ENCODE measurements at places on chromosomes 6 and 20.

DNA sequence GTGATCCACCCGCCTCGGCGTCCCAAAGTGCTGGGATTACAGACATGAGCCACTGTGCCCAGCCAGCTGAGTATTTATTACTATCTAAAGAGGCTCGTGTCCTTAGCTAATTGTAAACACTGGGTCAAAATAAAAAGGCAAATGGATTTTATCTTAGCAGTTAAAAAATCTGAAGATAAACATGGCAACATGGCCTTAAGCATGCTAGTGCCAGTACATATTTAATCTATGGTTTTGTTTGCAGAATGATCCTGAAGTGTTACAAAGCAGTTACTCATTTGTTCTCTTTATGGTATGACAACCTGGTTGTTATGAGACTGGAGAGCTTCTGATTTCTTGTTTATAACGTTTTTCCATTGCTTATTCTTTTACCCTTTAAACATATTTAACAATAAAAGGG lies 3.9 kb upstream of the KIAA0408 start:
- DNase-seq: no peak

DNA sequence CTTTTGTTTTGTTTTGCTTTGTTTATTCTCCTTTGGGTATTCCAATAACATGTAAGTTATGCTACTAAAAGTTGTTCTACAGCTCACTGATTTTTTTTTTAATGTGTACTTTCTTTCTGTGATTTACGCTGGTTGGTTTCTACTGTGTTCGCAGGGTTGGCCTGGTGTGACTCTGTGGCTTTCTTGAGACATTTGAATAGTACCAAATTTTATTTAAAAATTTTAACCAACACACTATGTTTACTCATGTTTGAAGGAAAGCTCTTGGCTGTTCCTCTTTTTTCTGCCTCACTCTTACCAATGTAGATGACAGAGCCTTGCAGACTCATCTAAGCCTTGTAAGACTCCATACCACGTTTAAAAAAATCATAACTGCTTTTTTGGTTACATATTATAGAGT lies 1784.9 kb upstream of the DEFB115 start:
- DNase-seq: no peak

GRCh38 chr6:133610971-133611370 lies 277.9 kb upstream of the TCF21 start:
- DNase-seq: no peak

- DNase-seq: no peak
Measured at GRCh38 chr6:108009894-108010293, 51.9 kb upstream of the SEC63 start.

DNA sequence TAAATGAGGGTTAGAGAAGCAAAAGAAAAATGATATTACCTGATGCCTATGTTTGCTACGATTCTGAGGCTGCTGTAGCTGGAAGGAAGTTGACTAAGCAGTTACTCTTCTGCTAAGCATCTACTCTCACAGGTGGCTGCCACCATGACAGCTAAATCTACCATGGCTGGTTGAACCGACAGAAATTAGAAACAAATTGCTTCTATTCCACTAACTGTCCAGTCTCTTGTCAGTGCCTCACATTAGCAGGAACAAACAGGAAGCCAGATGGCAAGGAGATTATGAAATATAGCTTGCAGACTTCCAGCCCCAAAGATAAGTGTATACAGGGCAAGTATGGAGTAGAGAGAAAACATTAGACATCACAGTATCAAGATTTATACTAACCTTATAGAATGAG lies 59.4 kb upstream of the TMEM200A start:
- no peak for DNase-seq

DNA sequence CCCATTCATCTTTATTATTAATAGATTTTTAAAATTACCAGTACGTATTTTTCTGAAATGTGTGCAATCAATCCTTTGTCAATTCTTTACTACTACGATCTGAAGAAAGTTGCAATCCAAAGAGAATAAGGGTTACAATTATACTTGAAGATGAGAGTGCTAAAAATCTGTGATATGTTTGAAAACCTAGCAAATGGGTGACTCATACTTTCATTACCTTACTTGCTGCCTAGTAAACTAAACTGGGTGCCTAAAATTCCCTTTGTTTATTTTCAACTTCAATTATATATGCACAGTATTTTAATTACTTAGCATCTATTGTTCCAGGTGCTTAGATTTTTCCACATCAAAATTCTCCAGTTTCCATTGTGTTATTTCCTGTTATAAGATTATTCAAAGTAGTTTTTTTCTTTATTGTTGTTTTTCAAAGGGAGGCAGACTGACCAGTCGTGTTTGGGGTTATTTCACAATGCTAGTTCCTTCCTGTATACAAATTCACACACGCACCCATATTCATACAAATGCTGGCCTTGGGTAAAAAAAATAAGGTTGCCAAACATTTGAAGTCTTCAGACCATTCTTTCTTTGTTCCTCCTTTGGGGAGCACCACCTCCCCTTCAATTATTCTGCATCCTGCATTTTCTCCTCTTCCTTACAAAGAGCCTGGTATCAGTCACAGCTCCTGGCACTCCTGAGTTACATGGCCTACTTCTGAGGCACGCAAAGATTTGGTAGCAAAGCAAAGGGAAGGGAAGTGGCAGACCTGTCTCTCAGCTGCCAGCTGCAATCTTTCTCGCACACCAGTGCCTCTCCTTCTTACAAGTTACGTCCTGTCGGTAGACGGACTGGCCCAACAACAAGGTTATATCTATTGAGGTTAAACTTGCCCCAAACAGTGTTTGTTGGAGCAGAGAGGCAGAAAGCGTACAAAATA lies 16.2 kb upstream of the FAM135A start:
- DNase-seq: no peak

DNA sequence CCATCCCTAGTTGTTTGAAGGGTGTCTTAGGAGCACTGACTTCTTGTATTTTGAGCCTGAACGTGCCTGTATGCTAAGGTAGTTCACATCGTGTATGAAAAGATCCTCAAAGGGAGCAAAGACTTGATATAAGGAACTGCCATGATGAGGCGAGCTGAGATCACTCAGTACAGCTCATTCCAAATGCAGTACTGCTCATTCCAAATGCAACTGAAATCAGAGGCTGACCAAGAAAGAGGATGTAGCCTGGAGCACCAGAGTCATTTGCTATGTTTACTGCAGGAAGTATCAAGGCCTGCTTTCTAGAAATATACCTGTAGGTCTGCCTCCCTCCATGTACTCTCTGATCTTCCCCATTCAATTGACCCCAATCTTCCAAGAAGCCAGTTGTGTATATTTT lies 832.2 kb downstream of the EYS start:
- no peak for DNase-seq
